ENCODE measurements at places on chromosomes 4 and X. TPM values are rescaled to one million over a fixed set of nuclear protein-coding genes. Genes with fewer than 3 reads are reported as not detected.

GRCh38 chr4:100929135-100929534, 411.3 kb upstream of the EMCN start:
- no peaks in the 10 kb centered on the region for H3K27me3 ChIP-seq
- no peaks in the 10 kb centered on the region for H3K36me3 ChIP-seq
- H3K4me1 ChIP-seq = no peaks in the 10 kb centered on the region
- no peak overlapping the region for H3K27ac ChIP-seq
- no peak for DNase-seq

Gene GABRE
- total RNA-seq = 39.1 TPM

- H3K4me3 ChIP-seq = no peak overlapping the region
- H3K36me3 ChIP-seq = no peaks in the 10 kb centered on the region
- no peak overlapping the region for H3K27ac ChIP-seq
- no peak for DNase-seq
- no peaks in the 10 kb centered on the region for H3K4me1 ChIP-seq
These were observed 87.8 kb downstream of the GPRASP3 start for GRCh38 chrX:102808336-102808735.

- H3K36me3 ChIP-seq = no peaks in the 10 kb centered on the region
- H3K27me3 ChIP-seq = no peaks in the 10 kb centered on the region
- no peak overlapping the region for H3K27ac ChIP-seq
- H3K4me1 ChIP-seq = no peaks in the 10 kb centered on the region
- no peak for DNase-seq
These were observed 52.8 kb upstream of the ADRA2C start for GRCh38 chr4:3713346-3713745.

DNA sequence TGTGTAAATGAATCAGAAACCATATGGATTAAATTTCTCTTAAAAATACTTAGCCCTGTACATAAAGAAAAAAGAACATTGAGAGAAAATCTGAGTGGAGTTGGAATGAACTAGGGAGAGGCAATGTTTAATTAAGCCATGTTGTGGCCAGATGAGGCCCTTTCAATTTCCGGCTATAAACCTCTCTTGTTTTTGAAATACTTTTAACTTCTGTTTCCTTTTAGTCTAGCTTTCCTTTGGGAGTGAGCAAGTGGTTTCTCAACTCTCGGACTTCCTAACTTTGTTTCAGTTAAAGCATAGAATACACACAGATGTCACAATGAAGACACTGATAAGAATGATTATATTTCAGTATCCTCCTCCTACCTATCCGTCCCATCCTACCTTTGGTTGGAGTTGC, 197.2 kb downstream of the ARHGAP24 start:
- H3K4me3 ChIP-seq = no peak overlapping the region
- H3K27me3 ChIP-seq = no peaks in the 10 kb centered on the region
- no peaks in the 10 kb centered on the region for H3K4me1 ChIP-seq
- no peak for DNase-seq

DNA sequence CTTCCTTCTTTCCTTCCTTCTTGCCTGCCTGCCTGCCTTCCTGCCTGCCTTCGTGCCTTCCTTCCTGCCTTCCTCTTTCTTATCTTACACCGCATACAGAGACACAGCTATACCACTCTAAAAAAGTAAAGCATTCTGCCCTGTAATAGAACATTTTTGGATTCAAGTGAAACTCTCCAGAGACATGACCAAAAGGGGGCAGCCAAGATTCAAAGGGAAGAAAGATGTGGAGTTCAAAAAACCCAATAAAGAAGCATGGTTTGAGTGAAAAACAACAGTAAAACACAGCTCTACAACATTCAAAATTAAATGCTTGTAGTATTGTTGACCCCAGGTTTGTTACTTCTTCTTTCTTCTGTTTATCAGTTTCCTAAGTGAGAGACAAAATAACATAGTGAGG, 914.9 kb upstream of the PCDH7 start:
- H3K4me3 ChIP-seq = no peak overlapping the region
- no peaks in the 10 kb centered on the region for H3K36me3 ChIP-seq
- DNase-seq = no peak

Gene TLR6
- 12.8 TPM for total RNA-seq

Gene GRK4
- total RNA-seq = 10.3 TPM

Gene TTC29
- total RNA-seq = not detected

DNA sequence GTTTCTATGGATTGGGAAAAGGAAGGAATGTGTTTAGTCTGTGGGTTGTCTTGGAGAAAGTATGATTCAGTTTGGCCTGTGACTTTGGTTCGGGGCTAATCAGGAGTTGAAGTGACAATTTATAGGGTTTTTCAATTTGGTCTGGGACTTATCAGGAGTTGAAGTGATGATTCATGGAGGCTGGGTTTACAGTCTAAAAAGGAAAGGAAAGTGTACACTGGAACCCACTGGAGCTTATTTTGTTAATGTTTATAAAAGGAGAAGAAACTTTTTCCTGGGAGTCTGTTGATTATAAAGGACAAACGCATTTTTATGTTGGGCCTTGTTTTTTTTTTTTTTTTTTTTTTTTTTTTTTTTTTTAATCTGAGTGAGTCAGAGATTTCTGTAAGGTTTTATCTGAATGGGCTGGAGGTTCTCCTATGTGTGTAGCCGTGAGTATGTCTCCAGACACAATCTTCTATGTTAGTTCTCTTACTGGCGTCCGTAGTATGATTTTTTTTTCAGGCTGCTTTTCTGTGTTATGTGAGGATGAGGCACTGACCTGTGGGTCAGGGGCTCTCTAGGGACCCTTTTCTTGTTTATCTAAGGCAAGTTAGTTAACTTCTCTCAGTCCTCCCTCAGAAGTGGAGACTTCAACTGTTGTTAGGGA, 33.0 kb upstream of the RAB9B start:
- no peak overlapping the region for H3K4me3 ChIP-seq
- no peak for DNase-seq
- H3K27me3 ChIP-seq = no peaks in the 10 kb centered on the region
- H3K4me1 ChIP-seq = no peaks in the 10 kb centered on the region

GRCh38 chr4:122765692-122766352, 33.3 kb downstream of the BBS12 start:
- H3K27ac ChIP-seq = no peak overlapping the region
- H3K27me3 ChIP-seq = no peaks in the 10 kb centered on the region
- H3K4me1 ChIP-seq = peaks cover 2% of the 10 kb centered on the region
- DNase-seq = no peak
- no peaks in the 10 kb centered on the region for H3K36me3 ChIP-seq

Gene MAGEA4
- not detected for total RNA-seq

DNA sequence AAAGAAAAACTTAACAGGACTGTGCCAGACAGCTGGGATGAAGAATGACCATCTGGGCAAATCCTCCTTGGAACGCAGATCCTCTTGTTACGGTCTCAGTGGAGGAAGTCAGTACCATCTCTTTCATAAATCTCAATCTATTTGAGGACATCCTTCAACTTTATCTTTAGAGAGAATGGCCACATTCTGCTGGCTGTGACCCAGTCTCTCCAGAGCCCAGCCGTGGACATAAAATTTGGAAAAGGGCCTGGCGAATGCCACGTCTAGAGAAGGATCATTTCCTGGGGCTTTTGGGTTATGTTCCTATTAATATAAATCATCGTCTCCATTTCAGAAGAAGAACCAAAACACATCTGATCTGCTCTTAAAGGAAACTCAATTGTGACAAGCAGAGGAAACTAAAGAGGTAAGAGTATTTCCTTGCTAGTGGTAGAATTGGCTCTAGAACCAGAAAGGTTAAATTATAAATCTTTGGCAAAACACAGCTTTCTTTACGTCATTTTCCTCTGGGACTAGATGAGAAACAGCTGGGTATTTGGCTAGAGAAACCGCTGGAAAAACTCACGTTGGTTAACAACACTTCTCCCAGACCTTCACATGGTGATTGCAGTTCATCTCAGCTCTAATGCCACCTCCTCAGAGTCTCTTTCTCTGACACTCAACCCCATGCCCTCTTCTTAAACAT, 164.7 kb downstream of the CHIC2 start:
- H3K27me3 ChIP-seq = no peaks in the 10 kb centered on the region
- peak; percentile 45 for DNase-seq
- peaks cover 1% of the 10 kb centered on the region for H3K36me3 ChIP-seq
- H3K4me3 ChIP-seq = no peak overlapping the region

DNA sequence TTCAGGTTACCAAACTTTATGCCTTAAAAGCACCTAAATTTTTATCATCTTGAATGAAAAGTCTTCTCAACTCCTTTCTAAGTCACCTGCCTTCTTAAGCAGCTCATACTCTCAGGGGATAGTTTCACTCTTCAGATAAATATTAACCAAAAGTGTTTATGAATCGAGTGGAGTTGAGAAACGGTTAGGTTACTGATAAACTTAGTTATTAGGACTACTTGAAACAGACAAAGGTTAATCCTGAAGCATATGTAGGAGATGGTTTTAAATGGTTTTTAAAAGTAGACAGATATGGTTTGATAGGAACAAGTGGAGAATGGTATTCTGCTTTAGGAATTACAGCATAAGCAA, 32.8 kb downstream of the CLDN22 start:
- H3K36me3 ChIP-seq = peaks cover 4% of the 10 kb centered on the region
- no peak overlapping the region for H3K4me3 ChIP-seq
- H3K27me3 ChIP-seq = no peaks in the 10 kb centered on the region
- no peaks in the 10 kb centered on the region for H3K4me1 ChIP-seq
- H3K27ac ChIP-seq = no peak overlapping the region
- no peak for DNase-seq

Gene FRG2
- not detected for total RNA-seq

Gene SSX3
- not detected for total RNA-seq
